Stimulated activated CD8-positive, alpha-beta memory T cell treated with anti-CD3 and anti-CD28 coated beads, Interleukin-15, amount 100 ng/mL, for 4 hours (primary cell): ENCODE measurements at places on chromosomes 12 and 14.

GRCh38 chr14:105760691-105761344, 234.4 kb downstream of the TMEM121 start:
- DNase-seq: no peak

DNA sequence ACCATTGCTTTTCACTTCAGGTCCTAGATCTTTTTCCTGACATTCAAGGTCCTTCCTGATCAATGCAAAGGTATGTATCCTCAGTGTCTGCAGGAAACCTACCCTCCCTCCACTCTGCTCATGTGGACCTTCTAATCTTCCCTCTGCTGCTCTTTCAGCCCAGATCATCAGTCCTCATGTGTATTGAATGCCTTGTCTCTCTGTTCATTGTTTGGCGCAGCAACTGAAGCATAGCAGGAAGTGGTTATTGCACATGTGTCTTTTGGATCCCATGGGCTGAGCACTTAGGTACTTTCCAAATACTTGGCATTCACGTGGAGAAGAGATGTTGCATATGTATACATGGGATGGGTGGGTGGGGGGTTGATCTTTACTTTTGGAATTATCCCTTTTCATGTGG, 4.3 kb upstream of the NIN start:
- no peak for DNase-seq

DNA sequence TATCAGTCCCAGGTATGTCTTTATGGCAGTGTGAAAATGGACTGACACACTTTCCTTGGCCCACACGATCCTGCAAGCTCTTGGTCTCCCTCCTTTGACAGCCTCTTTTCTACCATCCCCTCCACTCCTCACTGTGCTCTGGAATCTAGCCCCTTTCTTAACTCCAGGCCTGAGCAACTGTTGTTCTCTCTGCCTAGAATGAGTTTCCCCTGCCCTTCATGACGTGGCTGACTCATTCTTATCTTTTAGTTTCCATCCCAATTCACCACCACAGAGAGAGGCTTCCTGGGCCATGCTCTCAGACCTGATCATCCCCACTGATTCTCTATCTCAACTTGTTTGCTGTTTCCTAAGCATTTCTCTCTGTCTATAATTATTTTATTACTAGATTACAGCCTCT, 157.4 kb upstream of the HMGA2 start:
- no peak for DNase-seq

GRCh38 chr14:91875525-91876286, 8.4 kb upstream of the TC2N start:
- no peak for DNase-seq

GRCh38 chr14:89736881-89737280, 217.6 kb downstream of the EFCAB11 start:
- no peak for DNase-seq

DNA sequence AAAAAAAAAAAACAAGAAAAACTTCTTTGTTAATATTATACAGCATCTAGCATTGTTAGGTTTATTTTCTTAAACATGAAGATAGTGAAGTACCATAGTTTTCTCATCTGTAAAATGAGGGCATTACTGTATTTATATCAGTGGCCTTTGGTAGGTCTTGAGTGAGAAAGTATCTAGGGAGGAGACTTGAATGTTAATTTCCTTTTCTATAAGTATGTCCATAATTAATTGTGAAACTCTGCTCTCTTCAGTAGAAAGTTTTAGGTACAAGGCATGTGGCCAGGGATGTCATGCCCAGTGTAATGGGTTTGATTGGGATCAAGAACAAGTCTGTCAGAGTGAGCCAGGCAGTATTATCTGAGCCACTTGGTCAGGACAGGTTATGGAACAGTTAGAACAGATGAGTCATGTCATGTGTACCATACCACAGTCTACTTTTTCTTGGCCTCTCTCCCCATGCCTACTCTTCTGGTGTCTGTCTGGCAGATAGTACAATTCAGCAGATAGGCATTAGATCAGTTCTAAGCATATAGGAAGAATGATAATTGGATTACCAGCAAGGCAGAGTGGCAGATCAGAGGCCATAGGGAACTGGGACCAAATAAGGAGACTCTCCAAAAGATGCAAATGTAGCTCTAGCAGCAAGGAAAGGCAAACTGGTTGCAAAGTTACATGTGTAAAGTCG, 30.4 kb downstream of the FBXO34 start:
- no peak for DNase-seq

GRCh38 chr14:24232645-24233537, at the start of gene GMPR2:
Gene GMPR2 (plus strand): TSS chr14:24232929. CDS start chr14:24233254, 325 bp downstream.
- no peak for DNase-seq

DNA sequence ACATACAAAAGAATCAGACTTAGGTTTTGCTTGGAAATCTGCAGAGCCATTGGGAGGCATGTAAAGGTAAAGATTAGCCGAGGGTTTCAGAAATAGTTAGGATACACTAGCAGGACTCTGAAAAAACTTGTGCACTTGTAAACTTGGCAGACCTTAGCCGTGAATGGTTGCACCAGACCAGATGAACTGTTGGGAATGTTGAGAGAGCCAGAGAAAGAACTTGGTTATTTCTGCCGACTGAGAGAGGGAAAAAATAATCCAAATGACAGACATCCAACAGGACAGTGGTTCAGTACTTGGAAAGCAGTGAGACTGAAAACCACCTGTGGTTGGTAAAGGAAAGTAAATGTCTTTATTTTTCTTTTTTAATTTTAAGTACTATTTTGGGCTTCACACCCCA, 222.5 kb upstream of the DDHD1 start:
- no peak for DNase-seq

- DNase-seq: no peak
These were observed at the start of gene TMEM233 for GRCh38 chr12:119593578-119594398. Gene TMEM233 (plus strand): TSS chr12:119593774. CDS start chr12:119593849, 75 bp downstream.

GRCh38 chr12:40560848-40561247, 131.4 kb upstream of the CNTN1 start:
- DNase-seq: no peak

DNA sequence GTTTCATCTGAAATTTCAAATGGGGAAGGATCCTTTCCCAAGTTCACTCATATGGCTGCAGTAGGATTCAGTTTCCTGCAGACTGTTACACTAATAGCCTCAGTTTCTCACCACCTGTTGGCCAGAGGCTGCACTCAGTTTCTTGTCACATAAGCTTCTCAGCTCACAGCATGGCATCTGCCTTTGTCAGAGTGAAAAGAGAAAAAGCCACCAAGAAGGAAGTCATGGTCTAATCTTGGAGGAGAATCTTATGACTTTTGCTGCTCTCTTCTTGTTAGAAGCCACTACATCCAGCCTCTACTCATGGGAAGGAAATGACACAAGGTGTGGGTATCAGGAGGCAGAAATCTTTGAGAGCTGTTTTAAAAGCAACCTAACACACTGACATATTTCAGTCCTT, 39.4 kb upstream of the BTG1 start:
- DNase-seq: no peak

GRCh38 chr14:86038387-86039042, 508.6 kb downstream of the FLRT2 start:
- DNase-seq: no peak

- DNase-seq: no peak
These were observed 1320.5 kb upstream of the SEL1L start for GRCh38 chr14:82854131-82854530.

DNA sequence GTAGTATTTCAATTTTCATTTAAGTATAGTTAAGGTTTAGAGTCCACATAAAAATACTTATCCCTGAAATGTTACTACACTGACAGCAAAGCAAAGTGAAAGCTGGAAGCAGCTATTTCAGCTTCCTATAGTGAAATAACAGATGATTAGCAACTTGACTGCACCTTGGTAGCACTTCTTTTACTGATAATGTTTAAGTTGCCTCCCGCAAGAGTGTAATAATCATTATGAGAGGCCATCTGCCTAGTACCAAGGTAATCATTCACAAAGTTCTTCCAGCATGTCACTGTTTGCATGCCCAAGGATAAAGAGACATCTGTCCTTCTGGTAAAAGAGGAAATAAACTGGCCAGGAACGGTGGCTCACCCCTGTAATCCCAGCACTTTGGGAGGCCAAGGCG, 69.8 kb downstream of the LIN7A start:
- DNase-seq: no peak

DNA sequence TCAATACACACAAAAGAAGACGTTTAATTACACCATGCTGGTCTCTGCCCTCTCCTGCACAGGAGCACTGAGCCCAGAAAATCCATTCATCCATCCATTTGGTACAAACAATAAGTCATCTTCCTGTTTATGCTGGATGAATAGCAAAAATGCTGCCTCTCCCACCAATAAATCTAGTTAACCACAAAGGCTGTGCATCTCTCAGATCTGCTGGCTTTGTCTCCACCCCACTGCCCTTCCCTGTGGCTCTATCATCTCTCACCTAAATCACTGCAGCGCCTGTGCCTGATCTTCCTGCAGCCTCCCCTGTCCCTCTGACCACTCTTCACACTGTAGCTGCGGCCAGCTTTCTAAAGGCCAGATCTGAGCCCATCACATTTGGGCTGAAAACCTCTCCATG, 72.9 kb upstream of the DDX11 start:
- no peak for DNase-seq

DNA sequence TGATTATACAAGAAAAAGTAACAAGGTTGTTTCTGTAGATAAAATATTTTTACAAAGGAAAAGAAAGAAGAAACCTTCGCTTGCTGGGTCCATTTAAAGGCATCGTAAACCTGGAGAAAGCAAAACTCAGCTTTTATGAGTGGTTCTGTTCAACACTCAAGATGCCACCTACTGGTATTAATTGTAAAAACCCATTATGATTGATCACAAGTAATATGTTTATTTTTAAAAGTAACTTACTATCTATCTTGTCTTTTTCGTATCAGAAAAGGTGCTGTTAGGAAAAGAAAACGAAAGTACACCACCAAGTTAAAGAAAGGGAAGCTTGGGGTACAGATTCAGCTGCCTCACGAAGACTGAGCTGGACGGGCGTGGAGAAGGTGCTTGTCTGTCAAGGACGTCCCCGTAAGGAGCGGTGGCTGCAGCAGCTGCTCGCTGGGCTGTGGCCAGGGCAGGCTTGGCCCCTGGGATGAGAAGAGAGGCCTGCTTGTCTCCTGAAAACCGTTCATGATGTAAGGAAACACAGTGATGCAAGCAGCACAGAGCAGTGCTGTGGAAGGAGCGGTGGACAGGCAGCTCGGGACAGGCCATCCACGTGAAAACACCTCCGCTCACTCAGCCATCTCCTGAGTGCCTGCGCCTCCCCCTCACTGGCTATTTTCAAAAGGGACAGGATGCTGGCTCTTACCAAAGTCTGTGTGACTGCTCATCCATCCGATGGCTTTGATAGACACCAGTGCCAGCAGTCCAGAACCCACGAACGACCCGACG, 25.0 kb downstream of the SLC15A4 start:
- no peak for DNase-seq
